CD4-positive, alpha-beta memory T cell (primary cell): ENCODE measurements at places on chromosomes 2 and 18.
A peak's percentile ranks its signal among the peaks of the same experiment; 100 is the strongest.

GRCh38 chr2:188291617-188292347 lies at the start of gene GULP1:
Gene GULP1, plus strand, starts transcription at chr2:188291874. Its CDS starts 185,829 bp downstream, at chr2:188477703.
- no peak for DNase-seq
- no peak within 1 kb of the TSS for H3K4me3 ChIP-seq
- H3K27ac ChIP-seq: no peak within 1 kb of the TSS
- H3K4me1 ChIP-seq: no peaks in the 10 kb centered on the region

- peaks cover 12% of the 10 kb centered on the region for H3K4me1 ChIP-seq
- no peak overlapping the region for H3K27ac ChIP-seq
- DNase-seq: no peak
- no peaks in the 10 kb centered on the region for H3K36me3 ChIP-seq
- no peaks in the 10 kb centered on the region for H3K27me3 ChIP-seq
These were observed 31.0 kb downstream of the NHEJ1 start for GRCh38 chr2:219129589-219129988.

DNA sequence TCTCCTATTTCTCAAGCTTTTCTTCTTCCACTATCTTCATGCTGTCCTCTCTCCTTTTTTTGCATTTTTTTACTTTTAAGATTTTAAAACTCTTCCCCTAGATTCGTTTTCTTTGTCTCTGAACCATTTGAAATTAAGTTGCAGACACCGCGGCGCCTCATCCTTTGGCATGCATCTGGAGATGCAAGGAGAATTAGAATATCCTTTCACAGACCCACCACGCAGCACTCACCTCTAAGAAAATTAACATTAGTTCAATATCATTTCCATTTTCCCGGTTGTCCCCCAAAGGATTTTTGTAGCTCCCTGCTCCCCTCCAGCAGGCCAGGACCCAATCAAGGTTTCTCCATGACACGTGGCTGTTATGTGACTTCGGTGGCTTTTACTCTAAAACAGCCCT lies 88.8 kb downstream of the C1QL2 start:
- H3K4me1 ChIP-seq: no peaks in the 10 kb centered on the region
- DNase-seq: no peak
- no peak overlapping the region for H3K27ac ChIP-seq

DNA sequence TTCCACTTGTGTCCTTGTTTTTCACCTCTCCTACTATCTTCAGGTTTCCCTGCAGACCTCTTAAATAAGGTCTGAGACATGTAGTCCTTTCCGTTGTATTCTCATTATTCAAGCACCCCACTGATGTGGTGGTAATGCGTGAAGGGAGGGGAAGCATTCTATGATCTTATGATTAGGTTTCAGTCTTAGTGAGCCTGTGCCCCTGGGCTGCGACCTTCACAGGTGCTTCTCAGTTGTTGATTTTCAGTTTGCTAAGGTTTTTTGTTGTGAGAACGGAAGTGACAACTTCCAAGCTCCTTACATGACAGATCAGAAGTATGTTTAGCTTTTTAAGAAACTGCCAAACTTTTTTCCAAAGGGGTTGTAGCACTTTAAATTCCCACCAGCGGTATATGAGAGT lies 41.3 kb downstream of the VPS54 start:
- H3K27me3 ChIP-seq: no peaks in the 10 kb centered on the region
- peaks cover 3% of the 10 kb centered on the region for H3K36me3 ChIP-seq
- H3K27ac ChIP-seq: no peak overlapping the region
- H3K4me3 ChIP-seq: no peak overlapping the region

DNA sequence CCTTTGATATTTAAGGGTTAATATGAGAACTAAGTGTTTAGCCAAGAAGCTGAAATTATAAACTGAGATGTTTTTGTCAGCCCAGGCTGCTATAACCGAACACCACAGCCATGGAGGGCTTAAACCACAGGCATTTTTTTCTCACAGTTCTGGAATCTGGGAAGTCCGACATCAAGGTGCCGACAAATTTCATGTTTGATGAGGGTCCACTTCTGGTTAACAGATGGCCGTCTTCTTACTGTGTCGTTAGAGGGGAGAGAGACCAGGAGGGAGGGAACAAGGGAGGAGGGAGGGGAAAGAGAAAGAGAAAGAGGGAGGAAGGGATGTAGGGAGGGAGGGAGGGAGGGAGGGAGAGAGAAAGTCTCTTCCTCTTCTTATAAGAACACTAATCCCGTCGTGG lies 6.5 kb upstream of the CNDP2 start:
- DNase-seq: no peak
- no peak overlapping the region for H3K4me3 ChIP-seq
- peaks cover 3% of the 10 kb centered on the region for H3K4me1 ChIP-seq
- H3K36me3 ChIP-seq: no peaks in the 10 kb centered on the region

- H3K27me3 ChIP-seq: no peaks in the 10 kb centered on the region
- no peaks in the 10 kb centered on the region for H3K36me3 ChIP-seq
- no peak overlapping the region for H3K27ac ChIP-seq
- no peak for DNase-seq
- peak overlapping the region; percentile 7 for H3K4me3 ChIP-seq
- no peaks in the 10 kb centered on the region for H3K4me1 ChIP-seq
These were observed 418.9 kb upstream of the POU3F3 start for GRCh38 chr2:104434966-104435365.

- H3K27ac ChIP-seq: no peak overlapping the region
- no peaks in the 10 kb centered on the region for H3K4me1 ChIP-seq
- H3K36me3 ChIP-seq: no peaks in the 10 kb centered on the region
- no peaks in the 10 kb centered on the region for H3K27me3 ChIP-seq
These were observed 71.7 kb downstream of the SMAD7 start for GRCh38 chr18:48879008-48879431.

DNA sequence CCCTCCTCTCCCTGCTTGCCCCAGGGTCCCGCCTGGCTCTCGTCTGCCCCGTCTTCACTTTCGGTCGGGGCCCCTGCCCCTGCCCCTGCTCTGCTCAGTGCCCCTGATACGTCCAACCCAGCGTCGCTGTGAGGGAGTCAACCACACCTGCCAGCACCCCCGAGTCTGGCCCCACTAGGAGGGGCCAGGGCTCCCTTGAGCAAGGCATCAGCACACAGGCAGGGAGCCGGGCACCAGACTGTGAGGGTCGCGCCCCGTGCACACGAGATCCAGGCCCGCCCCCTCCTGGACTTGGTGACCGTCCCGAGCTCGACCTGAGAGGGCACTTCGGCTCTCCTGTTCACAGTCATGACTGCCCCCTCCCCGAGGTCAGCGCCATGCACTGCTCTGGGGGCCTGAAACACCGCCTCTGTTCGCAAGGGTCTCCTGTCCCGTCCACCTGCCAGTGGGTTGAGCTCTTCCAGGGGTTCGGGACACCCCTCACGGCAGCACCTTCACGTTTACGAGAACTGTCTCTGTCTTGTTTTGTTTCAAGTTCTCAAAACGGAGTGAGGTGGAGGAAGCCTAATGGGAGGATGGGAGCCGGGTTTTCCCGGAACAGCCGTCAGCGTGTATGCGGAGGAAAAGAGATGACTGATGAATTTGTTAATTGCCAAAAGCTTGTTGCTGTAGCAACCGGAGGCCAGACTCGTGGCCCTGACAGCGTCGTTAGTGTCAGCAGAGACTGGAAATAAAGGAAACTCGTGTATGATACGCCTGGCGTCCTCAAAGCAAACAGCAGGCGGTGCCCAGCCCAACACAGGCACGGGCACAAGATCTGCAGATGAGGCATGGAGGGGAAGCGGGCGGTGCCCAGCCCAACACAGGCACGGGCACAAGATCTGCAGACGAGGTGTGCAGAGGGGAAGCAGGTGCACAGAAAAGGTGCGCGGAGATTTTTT lies 48.2 kb upstream of the KCNG2 start:
- no peak overlapping the region for H3K4me3 ChIP-seq
- H3K36me3 ChIP-seq: peaks cover 34% of the 10 kb centered on the region
- no peak overlapping the region for H3K27ac ChIP-seq
- H3K27me3 ChIP-seq: no peaks in the 10 kb centered on the region

DNA sequence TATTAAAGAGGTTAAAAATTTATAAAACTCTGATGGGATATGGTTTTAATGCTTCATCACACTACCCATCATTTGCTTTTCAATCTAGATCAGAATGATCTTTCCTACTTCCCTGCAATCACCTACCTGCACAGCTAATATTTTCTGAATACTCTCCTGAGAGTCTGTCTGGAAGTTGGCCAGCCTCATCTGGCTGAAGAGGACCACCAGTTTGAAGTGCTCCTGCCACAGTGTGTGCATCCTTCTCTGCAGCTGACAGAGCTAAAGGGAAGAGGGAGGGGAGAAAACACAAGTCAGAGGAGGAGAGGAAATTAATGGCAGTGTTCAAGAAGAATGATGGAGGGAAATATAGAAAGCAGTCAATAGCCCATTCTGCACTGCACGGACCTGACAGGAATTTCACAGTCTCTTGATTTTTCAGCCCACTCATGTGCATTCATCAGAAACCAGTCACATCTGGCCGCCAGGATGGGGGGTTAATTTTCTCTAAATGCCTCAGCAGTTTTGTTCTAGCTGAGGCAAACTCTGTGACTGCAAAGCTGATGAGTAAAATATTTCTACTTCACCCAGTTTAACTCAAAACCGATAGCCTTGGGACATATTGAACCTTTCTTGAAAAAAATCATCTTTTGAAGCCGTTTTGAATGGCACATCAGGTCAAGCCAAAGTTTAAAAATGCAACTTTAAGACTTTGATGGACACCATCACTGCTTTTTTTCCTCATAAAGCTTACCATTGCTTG lies 201.8 kb upstream of the KLHL14 start:
- no peak for DNase-seq
- no peak overlapping the region for H3K4me3 ChIP-seq
- H3K27ac ChIP-seq: no peak overlapping the region
- H3K36me3 ChIP-seq: no peaks in the 10 kb centered on the region
- H3K27me3 ChIP-seq: no peaks in the 10 kb centered on the region
- no peaks in the 10 kb centered on the region for H3K4me1 ChIP-seq

GRCh38 chr2:199829628-199830027 lies 21.4 kb downstream of the FTCDNL1 start:
- H3K27me3 ChIP-seq: no peaks in the 10 kb centered on the region
- H3K36me3 ChIP-seq: no peaks in the 10 kb centered on the region
- no peaks in the 10 kb centered on the region for H3K4me1 ChIP-seq
- DNase-seq: no peak
- no peak overlapping the region for H3K4me3 ChIP-seq
